ENCODE measurements at places on chromosomes 2 and 18.
A peak's percentile ranks its signal among the peaks of the same experiment; 100 is the strongest.

- DNase-seq, result no peak
These were observed 166.7 kb downstream of the MYT1L start for GRCh38 chr2:2164326-2164917.

DNA sequence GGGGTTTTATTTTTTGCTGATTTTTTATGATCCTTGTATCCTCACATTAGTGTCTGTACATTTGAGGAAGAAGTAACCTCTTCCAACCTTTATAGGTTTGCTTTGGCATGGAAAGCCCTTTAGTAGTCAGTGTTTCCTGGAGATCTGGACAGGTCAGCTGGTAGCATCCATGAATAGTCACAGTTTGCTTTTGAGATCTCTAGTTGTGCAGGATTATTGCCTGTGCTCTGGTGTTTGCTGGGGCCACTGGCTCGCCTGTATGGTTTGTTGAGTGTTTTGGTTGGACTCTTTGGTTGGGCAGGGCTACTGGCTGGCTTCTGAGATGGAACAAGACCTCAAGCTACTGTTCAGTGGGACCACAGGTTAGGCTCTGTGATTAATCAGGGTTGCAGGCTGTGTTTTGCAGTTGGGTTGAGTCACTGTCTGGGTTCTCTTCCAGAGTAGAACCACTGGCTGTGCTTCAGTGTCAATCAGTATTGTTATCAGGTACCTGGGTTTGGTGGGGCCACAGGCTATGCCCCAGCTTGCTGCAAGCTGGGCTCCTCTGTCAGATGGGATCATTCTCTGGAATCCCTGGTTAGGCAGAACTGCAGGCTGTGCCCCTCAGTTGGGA lies 20.0 kb downstream of the SP140L start:
- no peak for DNase-seq

DNA sequence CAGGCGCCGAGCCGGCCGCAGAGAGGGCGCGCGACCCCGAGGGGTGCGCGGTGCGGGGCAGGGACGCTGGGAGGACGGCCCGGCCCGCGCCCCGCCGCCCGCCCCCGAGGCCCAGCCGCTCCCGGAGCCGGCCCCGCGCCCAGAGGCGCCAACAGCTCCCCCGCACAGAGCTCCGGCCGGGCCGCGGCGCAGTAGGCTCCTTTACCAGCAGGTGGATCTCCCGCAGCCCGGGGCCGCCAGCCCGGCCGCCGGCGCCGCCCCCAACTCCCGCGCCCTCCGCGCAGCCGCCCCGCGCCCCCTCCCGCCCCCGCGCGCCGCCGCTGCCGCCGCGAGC lies 258 bp downstream of the MGAT4A start:
- no peak for DNase-seq

DNA sequence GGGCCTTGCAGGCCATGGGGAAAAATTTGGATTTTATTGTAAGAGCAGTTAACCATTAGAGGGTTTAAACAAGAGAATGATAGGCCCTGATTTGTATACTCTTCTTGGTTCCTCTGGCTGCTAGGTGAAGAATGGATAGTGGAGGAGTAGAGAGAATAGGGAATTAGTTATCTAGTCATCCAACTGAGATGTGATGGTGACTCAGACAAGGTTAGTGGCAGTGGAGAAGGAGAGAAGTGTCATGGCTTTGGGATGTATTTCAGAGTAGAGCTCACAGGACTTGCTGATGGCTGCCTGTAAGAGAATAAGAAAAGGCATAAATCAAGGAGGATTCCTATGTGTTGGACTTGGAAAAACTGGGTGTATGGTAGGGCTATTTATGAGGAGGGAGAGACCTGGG lies 169.4 kb downstream of the PLCL1 start:
- no peak for DNase-seq

- no peak for DNase-seq
These were observed 49.3 kb upstream of the FOSL2 start for GRCh38 chr2:28343184-28343942.

DNA sequence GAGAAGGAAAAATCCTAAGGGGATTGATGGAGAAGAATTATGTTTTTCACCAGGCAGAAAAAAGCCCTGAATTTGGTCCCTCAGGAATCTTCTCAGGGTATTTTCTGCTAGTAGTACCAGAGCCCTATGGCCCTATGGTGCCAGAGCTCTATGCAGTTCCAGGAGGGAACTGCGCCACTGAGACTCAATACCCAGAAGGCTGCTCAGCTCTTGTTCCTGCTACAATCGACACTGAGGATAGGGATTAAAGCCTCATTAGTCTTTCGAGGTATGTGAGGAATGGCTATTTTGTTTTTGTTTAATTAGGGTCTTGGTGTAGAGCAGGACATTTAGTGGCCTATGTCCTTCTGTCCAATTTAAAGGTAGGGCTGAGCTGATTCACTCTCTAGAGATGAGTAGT lies 21.7 kb upstream of the PPP3R1 start:
- DNase-seq, result no peak

- DNase-seq, result no peak
These were observed 24.2 kb downstream of the TET3 start for GRCh38 chr2:74008761-74009395.

- DNase-seq, result no peak
These were observed 86.6 kb downstream of the DNER start for GRCh38 chr2:229627728-229628127.

- no peak for DNase-seq
These were observed 100.0 kb upstream of the PIEZO2 start for GRCh38 chr18:11249391-11249790.

DNA sequence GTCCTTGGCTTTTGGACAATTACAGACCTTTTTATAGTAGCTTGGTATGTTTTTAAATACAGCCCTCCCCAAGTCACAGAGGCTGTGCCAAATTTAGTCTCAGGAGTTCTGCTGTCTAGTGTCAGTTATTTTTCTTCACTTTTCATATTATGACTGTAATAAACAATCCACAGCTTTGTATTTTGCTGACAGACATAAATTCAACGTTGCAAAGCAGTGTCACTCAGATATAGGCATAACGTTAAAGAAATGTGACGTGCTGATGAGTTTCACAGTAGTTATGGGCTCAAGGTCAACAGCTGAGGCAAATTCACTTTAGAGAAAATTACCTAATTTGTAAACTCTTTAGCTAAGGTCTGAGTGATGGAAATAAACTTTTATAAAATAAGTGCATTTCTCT lies 151.6 kb downstream of the SATB2 start:
- no peak for DNase-seq

GRCh38 chr2:164717000-164717803 lies 95.9 kb upstream of the GRB14 start:
- no peak for DNase-seq

DNA sequence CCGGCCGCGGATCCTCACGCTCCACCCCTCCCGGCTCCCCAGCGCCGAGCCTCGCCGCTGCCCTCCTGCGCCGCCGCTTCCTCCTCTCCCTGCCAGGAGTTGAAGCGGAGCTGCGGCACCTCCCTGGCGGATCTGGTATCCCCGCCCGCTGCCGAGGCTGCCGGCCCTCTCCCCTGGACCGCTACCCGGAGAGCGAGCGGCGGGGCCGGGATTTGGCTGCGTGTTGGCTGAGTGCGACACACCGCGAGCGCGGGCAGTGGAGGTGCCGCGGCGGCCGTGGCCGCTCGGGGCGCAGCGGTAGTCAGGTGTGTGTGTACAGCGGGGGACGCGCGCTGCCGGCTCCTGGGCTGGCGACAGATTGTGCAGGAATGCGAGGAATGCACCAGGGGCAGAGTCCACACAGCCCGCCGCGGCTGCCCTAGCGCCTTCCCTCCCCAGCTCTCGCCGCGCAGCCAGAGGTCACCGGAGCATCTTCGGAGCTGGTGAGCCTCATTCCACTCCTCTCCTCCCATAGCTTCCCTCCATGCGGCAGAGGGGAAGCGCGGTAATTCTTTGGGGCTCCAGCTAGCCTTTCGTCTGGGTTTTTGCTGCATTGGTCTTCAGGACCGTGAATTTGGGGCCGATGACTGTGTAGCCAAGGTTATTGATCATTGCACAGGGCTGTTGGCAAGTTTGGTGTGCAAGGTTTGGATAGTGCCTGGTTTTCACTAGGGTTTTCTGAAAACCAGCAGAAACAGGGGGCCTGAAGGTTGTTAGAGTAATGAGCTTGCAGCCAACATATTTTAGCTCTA lies 1.3 kb downstream of the PKP4 start:
- DNase-seq, result peak; percentile 35

- DNase-seq, result no peak
These were observed 59.9 kb upstream of the STPG4 start for GRCh38 chr2:47214990-47215389.

GRCh38 chr2:168350380-168350779 lies 103.0 kb upstream of the STK39 start:
- no peak for DNase-seq

GRCh38 chr2:99401841-99402240 lies 64.7 kb downstream of the EIF5B start:
- no peak for DNase-seq

DNA sequence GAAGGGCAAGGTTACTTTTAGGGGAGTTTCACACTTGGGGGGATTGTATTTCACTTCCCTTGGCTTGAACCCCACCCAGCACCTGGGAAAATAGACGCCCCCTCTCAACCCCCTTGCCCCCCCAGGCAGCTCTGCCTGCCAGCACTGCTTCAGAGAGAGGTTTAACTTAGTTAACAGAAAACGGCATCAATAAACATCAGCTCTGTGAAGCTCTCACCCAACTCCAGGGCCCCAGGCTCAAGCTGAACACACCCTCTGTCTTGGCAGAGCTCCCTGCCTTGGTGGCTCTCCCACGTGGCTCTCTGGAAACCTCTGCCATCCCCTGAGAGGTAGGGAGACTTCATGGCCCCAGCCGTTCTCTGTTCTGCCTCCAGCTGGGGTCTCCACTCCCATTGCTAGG lies 244.1 kb downstream of the ACKR3 start:
- DNase-seq, result no peak

DNA sequence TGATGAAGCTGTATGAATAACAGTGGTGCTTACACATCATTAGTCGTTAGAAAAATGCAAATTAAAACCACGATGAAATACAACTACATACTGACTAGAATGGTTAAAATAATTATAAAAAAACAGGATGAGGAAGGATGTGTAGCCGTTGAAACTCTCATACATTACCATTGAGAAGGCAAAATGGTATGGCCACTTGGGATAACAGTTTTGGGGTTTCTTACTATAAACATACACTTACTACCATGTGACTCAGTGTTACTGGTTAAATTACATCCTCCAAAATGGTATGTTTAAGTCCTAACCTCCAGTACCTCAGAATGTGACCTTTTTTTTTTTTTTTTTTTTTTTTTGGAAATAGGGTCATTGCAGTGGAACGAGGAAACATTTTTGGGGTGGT lies 58.4 kb downstream of the UBE2E3 start:
- no peak for DNase-seq

DNA sequence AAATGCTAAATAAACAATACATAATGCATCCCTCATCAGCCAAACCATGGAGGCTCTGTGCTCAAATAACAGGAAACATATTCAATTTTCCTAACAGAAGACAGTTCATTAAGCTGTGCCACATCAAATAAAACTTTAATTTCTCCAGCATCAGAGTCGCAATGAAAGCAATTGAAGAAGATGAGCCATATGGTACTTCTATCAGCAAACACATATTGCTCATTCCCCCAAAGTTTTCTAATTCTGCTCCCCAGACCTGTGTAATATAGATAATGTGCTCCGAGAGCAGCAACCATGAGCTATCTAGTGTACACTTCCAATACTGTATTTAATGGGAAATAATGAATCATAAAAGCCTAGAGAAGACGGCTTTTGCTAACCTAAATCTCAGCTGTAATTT lies 263.2 kb downstream of the MEIS1 start:
- no peak for DNase-seq

DNA sequence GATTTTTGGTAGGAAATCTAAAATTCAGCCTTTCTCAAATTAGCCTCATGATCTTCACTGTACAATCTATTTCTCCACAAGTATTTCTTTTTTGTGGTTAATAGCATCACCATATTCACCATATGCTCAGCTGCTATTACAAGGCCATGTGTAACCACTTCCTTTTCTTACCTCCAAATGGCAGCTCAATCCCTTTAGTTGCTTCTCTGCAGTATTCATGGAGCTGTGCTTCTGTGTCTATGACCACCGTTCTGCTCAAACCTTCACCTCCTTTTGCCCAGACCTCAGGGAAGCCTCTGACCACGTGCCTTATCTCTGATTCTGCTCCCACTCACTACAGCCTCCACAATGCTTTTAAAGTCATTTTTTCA lies 126.7 kb upstream of the TMEM200C start:
- no peak for DNase-seq

GRCh38 chr18:62458868-62459716 lies 63.7 kb upstream of the ZCCHC2 start:
- DNase-seq, result no peak

DNA sequence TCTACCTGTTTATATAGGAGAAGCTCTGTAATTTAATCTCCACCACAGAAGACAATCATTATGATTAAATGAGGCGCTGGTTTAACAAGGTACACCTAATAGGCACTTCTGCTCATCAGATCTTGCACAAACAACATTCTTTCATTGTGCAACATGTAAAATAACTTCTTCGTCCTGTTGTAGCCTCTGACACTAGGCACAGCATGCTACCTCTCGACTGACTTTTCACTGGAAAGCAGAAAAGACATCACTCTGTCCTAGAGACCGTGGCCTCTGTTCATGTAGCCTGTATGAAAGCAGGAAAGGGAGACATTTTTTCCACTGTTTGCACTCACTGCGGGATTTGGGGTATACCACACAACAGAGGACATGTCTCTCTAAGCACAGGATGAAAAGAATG lies 316.5 kb downstream of the IRS1 start:
- DNase-seq, result no peak

GRCh38 chr2:166091439-166091838 lies 36.4 kb downstream of the SCN1A start:
- DNase-seq, result no peak

GRCh38 chr18:58733866-58734265 lies 62.6 kb downstream of the MALT1 start:
- DNase-seq, result no peak

GRCh38 chr2:161041356-161041755 lies 118.9 kb upstream of the TANK start:
- DNase-seq, result no peak

DNA sequence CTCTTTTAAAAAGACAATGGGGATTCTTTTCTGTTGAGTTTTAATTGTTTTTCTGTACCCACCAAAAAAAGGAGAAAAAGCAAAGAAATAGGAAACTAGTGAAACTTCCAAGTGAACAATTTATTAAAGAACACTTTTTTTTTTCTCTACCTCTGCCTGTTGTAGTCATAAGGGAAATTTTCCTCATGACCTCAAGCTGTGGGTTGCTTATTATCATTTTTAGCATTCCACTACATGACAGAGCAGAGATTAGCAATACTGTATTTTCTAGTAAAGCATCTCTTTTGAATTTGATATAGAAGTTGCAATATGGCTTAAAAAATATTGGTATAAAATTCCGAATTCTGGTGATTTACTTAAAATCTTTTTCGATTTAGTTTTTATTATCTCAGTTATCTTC lies 87.9 kb upstream of the LRRTM1 start:
- no peak for DNase-seq

DNA sequence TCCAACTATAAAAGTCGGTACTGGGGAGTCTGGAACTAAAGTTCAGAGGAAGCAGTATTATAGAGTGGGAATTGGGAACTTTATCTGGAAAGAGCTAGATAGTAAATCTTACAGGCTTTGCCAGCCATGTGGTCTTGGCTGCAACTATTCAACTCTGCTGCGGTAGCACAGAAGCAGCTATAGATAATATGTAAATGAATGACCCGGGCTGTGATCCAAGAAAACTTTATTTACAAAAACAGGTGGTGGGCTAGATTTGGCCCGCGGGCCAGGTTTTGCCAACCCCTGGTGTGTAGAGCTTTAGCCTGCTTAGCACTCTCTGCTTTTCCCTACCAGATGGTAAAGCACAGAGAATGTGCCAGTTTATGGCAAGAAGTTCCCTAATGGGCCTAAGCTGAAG lies 70.8 kb downstream of the TNP1 start:
- no peak for DNase-seq

- no peak for DNase-seq
These were observed 158.9 kb downstream of the NEB start for GRCh38 chr2:151575338-151575737.

Data from activated T-helper 1 cell treated with Interleukin-2 at 50 U/mL for 16 hours (primary cell).